Kidney capillary endothelial cell (primary cell): ENCODE measurements at places on chromosomes 3 and 15.

GRCh38 chr3:7788881-7789280 is 712.7 kb upstream of the LMCD1 start:
- DNase-seq, result no peak

DNA sequence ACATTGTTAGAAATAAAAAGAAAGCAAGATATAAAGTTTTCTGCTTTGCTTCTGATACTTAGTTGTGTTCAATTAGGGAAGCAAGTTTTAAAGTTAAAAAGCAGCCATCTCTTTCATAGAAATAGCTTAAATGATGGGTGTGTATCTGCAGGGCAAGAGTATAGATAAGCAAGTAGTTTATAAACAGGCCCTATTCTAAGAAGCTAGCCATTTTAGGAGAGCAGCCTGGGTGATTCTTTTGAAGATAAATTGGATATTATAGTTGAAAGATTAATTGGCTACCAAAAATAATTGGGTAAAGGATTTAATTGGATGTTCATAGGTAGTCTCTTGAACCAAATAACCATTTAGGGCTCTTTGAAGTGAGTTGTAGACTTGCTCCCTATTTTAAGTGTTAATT is 5.6 kb downstream of the EIF3J start:
- no peak for DNase-seq

- DNase-seq, result no peak
These were observed 1123.0 kb downstream of the ROBO1 start for GRCh38 chr3:78644847-78645246.

GRCh38 chr3:126310816-126311215 is 46.4 kb downstream of the KLF15 start:
- DNase-seq, result no peak

- DNase-seq, result no peak
These were observed 18.8 kb downstream of the CORO2B start for GRCh38 chr15:68597581-68597980.

DNA sequence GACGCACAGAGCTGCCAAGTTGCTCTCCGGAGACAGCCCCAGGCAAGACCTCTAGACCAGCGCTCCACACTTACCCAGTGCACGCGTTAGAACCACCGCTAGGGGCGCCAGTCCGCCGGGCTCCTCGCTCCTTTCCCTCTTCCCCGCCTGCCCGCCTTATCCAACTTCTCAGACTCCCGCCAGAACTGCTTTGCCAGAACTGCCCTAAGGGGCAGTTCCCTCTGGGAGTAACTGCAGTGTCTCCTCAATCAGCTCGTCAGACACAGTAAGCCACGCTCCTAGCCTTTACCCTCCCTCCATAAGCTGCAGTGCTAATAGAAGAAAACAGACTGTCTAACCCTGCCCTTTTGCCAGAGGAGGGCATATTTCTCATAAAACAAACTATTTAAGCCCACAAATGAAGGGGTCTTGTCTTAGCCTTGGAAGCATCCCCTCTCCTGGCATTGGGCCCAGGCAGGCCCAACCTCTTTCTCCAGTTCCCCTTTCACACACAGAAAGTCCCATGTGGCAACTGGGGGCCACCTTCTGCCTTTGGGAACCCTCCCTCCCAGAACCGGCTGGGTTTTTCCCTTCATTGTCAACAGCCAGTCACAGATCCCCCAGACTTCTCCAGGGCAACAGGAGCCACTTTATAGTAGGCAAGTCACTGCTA is 3.7 kb downstream of the BMF start:
- peak; percentile 78 for DNase-seq

- DNase-seq, result no peak
These were observed 60.3 kb downstream of the B3GNT5 start for GRCh38 chr3:183313351-183313750.

DNA sequence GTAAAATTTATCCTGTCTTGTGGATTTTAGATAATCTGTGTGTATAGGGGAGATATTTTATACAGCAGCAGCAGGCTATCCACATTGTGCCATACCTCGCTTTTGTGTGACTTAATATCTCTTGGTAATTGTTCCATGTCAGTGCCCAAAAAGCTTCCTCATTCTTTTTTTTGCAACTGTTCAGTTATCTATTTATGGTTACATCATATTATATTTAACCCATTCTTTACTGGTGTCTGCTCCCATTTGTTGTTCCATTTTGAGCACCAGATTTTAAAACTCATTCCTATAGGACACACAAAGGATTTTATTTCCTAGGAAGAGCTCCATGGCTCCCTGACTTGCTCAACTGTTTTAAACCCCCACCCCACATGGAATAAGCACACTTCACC is 86.3 kb upstream of the RASGRP1 start:
- DNase-seq, result no peak

DNA sequence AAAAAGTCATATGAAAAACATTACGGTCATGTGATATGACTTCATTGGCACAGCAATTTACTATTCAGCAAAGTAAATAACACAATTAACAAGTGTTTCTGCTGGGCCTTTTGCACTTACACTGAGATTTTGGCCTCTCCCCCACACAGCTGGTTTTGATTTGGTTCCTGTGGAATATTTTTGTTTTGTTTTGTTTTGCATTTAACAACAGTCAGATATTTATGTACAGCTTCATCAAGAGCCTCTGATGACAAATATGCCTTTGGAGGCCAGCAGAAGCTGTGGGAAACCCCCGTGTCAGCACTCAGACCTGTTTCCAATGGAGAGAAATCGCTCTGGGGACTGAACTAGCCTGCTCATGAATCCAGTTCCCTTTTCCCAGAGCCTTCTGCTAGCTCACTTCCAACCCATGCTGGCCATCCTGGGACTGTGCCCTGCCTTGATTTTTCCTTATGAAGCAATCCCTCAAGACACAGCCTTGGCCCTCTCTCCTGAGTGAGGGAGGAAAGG is 161.9 kb downstream of the ATG7 start:
- no peak for DNase-seq

- DNase-seq, result no peak
These were observed 176.3 kb upstream of the ROPN1 start for GRCh38 chr3:124168271-124168670.

DNA sequence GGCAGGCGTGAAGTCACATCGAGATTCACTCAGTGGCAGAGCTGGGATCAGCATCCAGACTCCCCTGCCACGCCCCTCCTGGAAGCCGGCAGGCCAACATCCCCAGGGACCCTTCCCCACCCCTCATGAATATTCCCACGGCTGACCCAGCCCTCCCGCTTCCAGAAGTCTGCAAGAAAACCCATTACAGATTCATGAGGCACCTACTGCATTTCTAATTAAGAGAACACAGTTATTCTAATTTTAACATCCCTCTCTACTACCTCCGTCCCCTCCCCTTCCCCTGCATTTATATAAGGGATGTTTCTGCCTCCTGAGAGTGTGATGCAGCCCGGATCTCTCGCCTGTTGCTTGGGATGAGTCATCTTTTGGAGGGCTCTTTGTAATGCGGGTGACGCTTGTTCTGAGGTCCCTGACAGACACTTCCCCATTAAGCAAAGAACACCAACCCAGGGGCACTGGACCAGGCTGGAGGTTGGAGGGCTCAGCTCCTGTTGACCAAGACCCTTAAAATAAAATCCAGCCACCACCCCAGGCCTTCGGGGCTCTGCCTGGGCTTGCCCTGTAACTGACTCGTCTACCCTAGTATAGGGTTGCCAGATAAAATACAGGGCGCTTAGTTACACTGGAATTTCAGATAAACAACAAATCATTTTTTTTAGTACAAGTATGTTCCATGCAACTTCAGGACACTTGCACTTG is 118.7 kb downstream of the NUP210 start:
- peak; percentile 86 for DNase-seq

GRCh38 chr15:99482993-99483392 is 82.8 kb upstream of the MEF2A start:
- DNase-seq, result no peak

DNA sequence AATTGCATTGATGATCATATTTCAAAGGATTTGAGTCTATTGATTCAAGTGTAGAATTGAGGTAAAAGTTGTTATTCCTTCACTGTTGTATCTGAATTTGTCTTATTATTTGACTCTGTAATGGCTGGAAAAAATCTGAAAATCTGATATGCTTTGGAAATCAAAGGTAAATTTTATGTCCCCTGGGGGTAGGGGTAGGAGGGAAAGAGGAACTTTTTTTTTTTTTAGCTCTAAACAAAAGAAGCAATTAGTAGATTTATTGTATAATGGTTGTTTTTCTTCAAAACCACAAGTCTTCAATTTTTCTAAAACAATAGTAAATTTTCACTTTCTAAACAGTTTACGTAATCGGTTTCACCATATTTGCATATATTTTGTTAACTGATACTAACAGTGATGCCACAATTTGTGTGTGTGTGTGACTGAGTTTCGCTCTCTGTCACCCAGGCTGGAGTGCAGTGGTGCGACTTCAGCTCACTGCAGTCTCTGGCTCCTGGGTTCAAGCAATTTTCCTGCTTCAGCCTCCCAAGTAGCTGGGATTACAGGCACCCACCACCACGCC is 91.7 kb upstream of the GOLGA6L4 start:
- DNase-seq, result no peak

DNA sequence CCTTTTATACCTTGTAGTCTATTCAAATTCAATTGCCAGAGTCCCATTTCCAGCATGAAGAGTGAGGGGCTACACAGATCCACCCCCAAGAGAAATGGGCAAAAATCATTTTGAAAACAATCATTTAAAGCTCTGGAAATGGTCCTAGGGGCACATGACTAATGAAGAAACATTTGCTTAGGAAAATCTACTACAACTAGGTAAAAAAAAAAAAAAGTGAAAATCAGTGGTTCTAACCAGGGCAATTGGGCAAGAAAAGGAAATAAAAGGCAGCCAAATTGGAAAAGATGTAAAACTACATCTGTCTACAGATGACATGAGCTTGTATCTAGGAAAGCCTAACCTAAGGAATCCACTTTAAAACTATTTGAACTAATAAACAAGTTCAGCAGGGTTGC is 9.4 kb downstream of the IMPG2 start:
- DNase-seq, result no peak

- peak; percentile 70 for DNase-seq
These were observed 13.1 kb upstream of the ALCAM start for GRCh38 chr3:105353485-105354161.
